ENCODE measurements at places on chromosomes 7 and 10.

- DNase-seq: no peak
Measured at GRCh38 chr10:117217196-117217761, 20.0 kb downstream of the KCNK18 start.

GRCh38 chr10:117663750-117664149 is 121.2 kb downstream of the EMX2 start:
- DNase-seq: no peak

GRCh38 chr10:119129721-119130120 is 25.8 kb downstream of the DENND10 start:
- DNase-seq: no peak

DNA sequence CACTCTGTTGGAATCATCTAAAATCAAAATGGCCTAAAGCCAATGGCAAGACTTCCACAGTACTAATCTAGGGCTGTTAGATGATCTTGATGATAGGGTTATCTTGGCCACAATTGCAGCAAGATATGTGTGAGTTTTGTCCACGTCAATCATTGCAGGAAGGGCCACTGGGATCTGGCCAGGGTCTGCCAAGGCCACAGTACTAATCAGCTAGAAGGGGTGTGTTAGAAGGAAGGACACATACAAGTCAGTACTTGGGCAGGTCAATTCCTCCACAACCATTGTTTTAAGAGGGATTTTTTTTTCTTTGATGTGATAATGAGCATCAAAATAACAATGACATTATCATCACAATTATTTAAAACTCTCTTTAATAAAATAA is 1.6 kb downstream of the LMOD2 start:
- DNase-seq: no peak

DNA sequence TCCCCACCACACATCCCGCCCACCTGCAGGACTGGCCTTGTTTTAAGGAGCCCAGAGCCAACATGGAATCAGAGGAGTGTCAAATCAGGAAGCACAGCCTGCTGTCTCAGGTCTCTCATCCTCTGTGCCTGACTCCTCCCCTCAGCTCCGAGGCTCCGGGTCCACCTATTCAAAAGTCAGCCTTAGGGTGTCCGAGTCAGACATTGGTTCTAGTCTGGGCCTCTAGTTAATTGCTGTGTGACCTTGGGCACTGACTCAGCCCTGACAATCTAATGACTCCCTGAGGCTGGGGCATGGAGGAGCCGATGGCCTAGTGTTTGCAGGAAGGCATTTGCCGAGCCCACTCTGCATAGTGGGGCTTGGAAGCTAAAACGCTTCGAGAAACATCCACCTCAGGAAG is 223.1 kb upstream of the PPP2R2D start:
- DNase-seq: no peak

DNA sequence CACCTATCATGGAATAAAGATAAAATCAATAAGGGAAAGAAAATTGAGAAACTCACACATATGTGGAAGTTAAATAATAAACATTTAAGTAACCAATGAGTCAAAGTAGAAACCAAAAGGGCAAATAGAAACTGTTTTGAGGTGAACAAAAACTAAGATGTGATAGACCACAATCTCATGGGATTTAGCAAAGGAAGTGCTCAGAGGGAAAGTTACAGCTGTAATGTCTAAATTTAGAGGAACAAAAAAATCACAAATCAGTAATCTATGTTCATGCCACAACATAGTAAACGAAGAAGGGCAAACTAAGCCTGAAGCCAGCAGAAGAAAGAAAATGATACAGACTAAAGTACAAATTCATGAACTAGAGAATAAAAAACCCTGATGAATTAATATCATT is 16.3 kb downstream of the CYP3A4 start:
- DNase-seq: no peak

- no peak for DNase-seq
Measured at GRCh38 chr10:12507165-12507850, 158.0 kb downstream of the CAMK1D start.

DNA sequence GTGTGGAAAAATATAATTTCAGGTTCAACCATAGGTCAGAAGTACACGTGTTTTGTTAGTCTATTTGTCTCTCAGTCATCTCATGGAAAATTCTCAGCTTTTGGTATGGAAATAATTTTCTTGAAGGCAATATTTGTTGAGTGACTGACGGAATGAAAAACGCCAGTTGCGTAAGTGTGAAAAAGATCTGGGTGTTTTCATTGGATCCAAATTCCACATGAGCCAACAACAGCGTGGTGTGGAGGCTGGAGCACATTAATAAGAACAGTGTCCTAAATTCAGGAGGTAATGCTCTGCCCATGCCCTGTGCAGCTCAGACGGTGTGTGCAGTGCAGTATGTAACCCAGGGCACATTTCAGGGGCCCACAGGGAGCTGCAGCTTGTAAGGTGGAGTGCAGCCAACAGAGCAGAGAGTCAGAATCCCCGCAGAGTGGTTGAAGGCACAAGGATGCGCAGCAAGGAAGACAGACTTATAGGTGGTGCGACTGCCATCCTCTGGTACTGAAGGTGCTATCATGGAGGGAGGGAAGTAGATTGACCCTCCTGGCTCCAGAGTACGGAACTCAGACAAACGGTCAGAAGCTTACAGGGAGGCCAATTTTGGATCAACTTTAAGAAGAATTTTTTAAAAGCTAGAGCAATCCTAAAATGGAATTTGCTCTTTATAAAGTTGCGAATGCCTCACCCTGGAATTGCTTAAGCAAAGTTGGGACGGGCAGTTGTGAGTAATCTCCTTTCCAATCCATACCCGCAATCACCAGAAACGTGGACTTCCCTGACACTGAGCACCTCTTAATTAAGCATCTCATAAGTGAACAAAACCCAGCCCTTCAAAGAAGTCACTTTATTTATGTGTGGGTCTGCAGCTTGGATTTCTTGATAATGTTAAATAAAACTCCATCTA is 38.0 kb downstream of the EGFR start:
- no peak for DNase-seq

GRCh38 chr7:138402749-138403148 is 57.3 kb upstream of the TRIM24 start:
- no peak for DNase-seq

- no peak for DNase-seq
Measured at GRCh38 chr10:101260764-101261481, 31.7 kb upstream of the LBX1 start.

DNA sequence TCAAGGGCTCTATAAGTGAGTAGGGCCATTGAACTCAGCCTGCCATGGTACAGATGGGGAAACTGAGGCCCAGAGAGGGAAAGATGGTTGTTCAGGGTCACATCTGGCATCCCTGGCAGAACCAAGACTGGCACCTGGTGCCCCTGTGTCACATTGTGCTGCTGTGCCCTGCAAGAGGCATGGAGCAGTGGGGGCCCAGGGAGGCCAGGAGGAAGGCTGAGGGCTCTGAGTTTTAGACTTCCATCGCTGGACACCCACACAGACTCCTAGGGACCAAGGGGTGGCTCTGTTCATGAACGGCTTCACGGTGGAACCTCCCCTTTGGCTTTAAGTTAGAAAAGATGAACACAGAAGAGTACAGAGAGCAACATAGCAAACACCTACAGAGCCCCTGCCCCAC is 66.7 kb upstream of the AQP1 start:
- DNase-seq: no peak

DNA sequence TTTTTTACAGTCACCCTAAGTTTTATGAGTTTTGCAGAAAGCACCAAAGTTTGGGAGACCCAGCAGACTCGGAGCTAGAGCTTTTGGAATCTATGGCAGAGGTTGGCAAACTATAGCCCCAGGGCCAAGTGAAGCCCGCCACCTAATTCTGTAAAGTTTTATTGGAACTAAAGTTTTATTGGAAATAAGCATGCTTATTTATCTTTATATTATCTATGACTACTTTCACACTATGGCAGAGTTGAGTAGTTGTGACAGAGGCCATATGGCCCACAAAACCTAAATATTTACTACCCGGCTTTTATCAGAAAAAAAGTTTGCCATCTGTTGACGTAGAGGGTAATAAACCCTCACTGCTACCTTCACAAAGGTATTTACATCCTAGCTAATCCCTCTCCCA is 267.6 kb downstream of the GPAM start:
- DNase-seq: no peak

GRCh38 chr7:112937651-112938415 is 147.6 kb upstream of the TMEM168 start:
- DNase-seq: peak; percentile 11

- no peak for DNase-seq
Measured at GRCh38 chr7:102434039-102434486, 688 bp downstream of the ORAI2 start.

DNA sequence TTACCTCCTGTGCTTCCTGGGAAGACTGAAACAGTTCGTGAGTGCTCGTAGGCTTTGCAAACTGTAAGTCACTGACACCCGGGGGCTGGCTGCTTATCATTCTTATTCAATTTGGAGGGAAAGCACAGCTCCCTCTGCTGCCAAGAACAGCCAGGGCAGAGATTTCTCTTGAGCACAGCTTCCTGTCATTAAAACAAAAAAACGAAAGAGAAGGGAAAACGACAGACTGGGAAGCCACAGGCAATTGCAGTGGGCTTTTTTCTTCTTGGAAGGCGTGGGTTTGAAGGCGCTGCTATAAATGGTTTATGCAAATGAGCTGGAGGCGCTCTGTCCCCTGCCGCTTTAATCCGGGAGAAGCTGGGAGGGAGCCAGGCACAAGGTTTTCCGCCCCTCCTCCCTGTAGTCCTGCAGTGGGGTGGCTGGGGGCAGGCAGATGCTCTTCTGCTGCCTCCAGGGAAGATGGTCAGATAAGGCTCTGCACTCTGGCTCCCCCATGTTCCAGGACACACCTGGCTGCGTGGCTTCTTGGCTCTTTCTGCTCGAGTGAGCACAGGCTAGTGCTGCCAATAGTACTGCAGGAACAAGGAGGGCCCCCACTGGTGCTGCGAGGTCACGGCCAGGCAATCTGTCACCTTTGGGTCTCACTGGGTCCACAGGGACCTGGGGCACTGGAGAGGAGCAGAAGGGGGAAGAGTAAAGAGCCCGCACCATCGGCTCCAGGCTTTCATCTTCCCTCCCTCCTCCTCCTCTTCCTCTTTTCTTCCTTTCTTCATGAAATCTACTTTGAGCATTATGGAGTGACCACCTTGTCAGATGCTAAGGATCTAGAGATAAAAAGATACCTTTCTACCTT is 49.5 kb downstream of the NEURL1 start:
- peak; percentile 20 for DNase-seq

DNA sequence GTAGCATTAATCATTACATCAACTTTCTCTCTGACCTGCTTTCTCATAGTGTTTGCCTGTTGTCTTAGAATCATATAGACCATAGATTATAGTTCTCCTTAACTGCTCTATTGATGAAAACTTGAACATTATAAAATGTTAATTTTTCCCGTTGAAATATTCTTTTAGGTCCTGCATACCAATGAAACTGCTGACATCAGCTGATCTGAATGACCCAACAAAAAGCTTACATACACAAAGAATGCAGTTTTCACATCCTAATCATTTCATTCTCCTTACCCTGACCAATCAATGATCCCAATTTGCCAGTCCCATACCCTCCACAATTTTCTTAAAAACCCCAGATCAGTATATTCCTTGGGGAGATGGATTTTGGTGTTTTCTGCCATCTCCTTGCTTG is 302.9 kb upstream of the MBL2 start:
- no peak for DNase-seq

DNA sequence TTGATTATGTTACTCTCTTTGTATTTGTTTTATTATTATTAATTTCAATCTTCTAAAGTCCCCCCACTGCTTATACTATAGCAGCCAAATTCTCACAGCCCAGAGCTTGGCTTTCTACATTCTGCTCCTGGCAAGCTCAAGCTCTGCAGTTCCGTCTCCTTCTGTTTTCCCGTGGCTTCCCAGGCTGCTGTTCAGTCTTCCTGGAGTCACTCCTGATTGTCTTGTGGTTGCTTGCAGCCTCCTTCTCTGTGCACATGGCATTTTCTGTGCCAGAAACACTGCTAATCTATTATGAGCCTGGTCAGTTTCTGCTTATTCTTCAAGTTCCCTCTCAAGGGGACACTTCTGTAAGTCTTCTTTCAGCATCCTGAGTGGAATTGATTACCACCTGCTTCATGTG is 533.7 kb upstream of the IGFBP3 start:
- no peak for DNase-seq

DNA sequence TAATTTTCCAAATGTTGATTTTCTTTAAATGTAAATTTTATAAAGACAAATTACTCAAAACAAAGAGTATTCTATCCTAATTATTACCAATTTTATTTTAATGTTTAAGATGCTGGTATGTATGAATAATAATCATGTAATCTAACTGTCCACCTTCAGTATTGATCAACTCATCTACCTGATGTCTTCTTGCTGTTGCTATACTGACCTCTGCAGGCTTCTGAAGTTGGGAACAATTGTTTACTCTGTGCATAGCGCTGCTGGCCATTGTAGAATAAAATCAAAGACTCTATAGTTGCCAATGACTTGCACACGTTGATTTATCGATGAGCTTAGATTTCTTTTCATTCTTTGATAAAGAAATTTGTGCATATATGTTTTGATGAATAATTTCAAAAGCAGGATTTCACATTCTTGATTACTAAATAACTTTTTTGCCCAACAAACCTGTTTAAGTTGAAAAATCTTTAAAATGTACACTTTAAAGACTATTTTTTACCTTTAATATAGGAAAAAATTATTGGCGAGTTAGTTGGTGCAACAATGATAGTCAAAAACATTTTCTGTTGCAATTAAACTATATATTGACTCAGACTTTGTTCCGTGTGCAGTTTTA is 282.3 kb downstream of the TFEC start:
- DNase-seq: peak; percentile 15

Data from CD4-positive, alpha-beta T cell treated with Interleukin-4 for 4 hours (primary cell).